ENCODE measurements at places on chromosomes 12 and 14.

- DNase-seq, result no peak
Observed at GRCh38 chr12:54631988-54632728, 2.5 kb downstream of the LACRT start.

DNA sequence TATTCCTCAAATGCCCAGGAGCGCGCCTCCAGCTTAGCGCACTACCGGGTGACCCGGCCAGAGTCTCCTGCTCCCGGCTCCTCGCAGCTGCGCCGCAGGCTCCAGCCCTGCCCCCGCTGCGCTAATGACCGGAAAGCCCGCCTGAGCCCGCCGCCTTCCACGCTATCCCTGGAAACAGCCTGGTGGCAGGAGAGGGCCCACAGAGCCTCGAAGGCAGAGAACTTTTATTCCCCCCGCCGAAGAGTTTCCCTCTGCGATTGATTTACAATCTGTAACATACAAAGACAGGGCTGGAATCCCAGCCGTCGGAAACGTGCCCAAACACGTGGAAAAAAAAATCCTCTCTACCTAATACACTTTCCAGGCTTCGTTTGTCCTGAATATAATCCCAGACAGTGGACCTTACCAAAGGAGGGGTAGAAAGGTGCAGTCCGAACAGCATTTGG, 1.5 kb downstream of the COL2A1 start:
- no peak for DNase-seq

- no peak for DNase-seq
Observed at GRCh38 chr14:39097159-39097558, 5.9 kb downstream of the SEC23A start.

DNA sequence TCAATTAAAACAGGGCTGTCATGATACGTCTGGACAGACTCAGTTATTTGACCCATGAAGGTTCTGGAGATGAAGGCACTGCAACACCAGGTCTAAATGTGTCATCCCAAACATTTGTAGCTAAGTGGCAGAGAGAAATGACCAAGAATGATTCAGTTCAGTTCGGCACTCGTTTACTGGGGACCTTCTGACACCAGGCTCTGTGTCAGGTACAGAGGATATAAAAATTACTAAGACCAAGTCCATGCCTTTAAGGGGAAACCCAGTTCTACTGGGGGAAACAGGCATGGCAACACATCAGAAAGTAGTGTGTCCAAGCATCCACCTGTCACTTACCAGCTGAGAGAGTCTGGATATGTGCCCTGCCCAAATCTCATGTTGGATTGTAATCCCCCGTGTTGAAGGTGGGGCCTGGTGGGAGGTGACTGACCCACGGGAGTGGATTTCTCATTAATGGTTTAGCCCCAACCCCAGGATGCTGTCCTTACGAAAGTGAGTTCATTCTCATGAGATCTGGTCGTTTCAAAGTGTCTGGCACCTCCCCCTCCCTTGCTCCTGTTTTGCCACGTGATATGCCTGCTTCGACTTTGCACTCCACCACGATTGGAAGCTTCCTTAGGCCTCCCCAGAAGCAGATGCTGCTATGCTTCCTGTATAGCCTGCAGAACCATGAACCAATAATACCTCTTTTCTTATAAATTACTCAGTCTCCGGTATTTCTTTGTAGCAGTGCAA, 41.9 kb upstream of the BCL2L14 start:
- no peak for DNase-seq

DNA sequence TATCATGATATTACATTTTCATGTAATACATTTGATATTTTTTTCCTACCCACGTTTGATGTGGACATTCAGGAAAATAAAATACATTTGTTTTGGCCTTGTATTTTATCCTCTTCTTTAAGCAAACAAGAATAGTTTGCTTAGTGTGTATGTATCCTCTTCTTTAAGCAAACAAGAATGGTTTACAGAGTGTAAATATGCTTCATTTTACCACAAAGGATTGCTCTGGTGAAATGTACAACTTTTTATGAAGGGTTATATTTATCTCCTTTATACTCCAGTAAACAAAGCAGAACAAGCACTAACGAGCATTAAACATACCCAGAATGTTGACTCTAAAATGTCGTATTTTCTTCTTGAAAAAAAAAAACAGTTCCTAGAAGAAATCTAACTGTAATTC, 244.7 kb downstream of the KCNH5 start:
- DNase-seq, result no peak

DNA sequence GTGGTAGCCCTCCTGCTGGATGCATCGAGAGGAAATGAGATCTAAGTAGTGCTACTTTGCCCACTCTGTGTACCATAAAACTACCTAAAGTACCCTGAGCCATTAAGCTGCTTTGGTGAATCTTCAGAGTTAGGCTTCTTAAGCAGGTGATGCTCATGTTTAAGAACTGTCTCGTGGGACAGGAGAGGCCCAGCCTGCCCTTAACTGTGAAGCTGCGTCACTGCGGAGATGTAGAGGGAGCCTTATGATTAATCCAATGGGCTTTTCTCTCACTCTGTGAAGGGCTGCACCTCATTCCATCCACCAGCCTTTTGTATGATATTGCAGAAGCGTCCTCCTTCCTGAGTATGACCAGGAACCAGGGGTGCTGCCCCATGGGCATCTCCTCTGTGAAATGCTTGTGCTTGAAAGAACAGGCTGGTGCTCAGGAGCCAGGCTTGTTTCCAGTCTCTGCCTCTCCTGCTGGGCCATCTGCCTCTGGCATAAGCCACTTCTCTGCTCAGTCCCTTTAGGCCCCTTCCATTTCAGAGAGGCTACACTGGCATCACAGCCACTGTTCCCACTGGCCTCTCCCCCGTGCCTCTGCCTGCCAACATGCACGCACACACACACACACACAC, 6.8 kb upstream of the CCDC177 start:
- no peak for DNase-seq

DNA sequence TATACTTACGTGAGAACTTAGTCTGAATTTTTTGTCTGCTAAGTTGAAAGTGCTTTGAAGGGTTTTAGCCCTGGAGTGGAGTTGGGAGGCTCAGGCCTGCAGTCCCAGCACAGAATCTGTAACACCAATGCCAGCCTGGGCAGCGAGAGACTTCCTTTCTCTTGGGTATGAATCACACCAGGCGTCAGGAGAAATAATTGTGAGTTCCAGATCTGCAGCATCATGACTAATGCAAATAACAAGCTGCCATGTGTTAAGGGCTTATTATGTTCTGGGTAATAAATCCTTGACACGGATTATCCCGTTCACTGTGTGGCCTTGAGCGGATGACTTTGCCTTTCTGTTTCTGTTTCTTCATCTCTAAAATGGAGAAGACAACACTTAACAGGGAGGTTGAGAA, 70.6 kb downstream of the B4GALNT3 start:
- DNase-seq, result no peak

GRCh38 chr14:90560558-90560957, 163.7 kb downstream of the CALM1 start:
- DNase-seq, result no peak

DNA sequence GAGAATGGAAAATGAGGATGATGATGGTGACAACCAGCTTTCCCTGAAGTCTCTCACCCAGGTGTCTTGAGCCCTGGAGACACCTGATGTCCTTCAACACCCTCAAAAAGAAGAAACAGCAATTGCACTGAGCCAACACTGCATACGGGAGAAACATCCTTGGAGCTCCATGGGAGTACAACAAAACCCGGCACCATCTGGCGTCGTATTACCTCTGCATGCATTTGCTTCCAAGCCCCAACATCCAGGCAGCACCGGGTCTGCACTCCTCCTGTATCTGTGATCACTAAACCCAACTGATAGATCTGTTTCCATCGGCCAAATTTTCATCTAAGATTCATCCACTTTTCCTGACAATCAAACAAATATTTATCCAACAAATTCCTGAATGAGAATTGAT, 249.9 kb downstream of the DPF3 start:
- no peak for DNase-seq

DNA sequence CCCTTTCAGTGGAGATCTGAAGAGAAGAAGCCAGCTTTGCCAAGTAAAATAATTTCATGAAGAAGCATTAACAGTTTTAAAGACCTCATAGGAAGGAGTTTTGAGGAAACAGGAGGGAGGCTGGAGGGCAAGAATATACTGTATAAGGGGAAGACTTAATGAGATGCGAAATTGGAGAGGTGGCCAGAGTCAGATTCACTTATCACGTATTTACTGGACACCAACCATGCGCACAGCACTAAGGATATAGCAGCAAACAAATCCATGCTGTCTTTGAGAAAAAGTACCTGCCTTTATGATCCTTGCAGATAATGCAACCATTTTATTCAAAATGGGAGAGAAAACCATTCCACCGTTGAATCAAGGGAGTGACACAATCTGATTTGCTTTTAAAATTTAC, 100.3 kb downstream of the ERC1 start:
- no peak for DNase-seq

- no peak for DNase-seq
Observed at GRCh38 chr12:42085594-42085993, 59.1 kb downstream of the GXYLT1 start.

DNA sequence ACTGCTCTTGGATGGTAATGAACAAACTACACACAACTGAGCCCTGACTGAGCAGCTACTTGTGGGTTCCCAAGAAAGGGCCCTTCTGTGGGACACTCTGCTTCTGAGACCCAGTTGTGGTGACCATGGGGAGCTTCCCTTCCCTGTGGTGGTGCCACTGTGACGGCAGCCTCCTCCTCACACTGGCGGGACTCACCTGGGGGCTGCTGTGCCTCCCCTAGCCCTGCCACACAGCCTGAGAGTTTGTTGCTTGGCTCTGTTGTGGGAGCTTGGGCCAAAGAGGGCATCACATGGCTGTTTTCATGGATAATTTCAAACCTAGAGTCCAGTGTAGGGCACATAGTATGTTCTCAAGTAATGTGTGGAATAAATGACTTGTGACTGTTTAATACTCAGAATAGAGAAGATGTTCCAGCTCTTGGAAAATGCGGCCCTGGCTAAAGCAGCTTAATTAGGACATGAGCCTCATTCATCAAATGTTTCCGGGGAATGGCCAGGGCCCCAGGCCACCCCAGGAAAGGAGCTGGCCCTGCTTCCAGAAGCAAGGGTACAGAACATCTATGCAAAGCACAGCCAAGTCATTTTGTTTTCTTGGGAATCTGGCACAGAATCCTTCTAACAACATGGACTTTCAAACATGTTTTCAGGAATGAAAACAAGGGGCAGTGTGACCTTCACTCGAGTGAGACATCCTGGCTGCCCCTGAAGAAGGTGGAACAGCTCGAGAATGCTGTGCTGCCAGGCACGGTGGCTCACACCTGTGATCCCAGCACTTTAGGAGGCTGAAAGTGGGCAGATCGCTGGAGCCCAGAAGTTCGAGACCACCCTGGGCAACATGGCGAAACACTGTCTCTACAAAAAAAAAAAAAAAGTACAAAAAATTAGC, 21.2 kb downstream of the ZFYVE21 start:
- DNase-seq, result no peak

DNA sequence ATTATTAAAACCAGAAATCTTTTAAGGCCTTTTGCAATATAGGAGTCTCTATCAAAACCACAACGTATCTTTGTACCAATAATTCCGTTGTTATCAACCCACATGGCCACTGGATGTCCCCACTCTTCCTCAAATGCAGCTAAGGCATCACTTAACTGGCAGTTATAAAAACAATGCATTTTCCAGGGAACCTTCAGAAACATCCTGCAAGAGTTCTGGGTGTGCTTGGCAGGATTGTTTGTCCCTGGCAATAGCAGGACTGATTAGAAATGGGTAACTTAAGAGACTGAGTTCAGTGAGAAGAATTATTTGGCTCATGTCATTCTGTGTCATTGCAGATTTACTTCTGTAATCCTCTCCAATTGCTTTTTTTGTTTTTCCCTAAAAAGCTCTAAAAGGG, 112.0 kb downstream of the SLC15A5 start:
- no peak for DNase-seq

DNA sequence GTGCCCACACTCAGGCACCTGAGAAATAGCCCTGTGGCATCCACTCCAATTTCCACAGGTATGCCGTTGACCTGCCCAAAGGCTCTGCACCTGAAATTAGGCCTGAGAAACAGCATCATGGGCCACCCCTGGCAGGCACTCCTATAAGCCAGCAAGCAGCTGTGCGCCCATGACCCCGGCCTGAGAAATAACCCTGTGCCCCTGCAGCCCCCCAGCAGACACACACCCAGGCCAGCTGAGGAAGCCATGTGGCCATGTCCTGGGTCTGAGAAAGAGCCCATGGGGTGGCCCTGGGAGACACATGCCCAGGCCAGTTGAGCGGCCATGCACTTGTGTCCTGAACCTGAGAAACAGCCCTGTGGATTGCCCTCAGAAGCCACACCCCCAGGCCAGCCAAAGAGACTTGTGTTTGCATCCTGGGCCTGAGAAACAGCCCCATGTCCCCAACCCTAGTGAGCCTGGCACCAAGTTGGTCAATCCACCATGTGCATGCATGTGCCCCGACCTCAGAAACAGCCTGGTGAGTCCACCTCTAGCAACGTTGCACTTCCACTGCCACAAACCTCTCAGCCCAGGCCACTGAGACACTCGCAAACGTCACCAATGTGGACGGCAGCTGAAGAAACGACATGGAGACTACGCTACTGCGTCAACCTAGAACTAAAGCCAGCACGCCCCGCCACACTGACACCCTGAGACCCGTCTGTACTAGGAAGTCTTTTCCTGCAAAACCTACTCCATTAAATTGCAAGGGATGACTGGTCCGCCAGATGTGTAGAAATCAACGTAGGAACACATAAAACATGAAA, 411.9 kb downstream of the TMEM121 start:
- no peak for DNase-seq

GRCh38 chr12:16603916-16604575, 1.9 kb downstream of the LMO3 start:
- DNase-seq, result no peak

GRCh38 chr14:36716614-36717184, 55.0 kb downstream of the PAX9 start:
- no peak for DNase-seq

DNA sequence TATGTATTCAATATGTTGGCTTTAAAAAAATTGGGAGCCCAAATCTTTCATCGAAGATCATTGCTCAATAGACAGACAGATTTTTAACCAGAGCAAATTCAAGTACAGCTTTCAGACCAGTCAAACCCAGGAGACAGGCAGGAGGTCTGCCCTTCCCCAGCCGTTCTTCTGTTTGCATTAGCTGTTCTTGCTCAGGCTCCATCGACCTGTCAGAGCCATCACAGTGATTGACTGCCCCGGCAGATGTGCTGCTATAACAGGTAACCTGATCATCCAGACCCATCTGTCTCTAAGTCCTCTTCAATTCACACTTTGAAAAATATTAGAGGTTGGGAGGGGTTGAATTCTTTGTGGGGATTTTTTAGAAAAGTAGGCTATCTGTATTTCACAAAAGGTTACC, 453.5 kb downstream of the FOXG1 start:
- no peak for DNase-seq

GRCh38 chr14:71245659-71246361, 338.6 kb downstream of the PCNX1 start:
- DNase-seq, result no peak

- DNase-seq, result no peak
Observed at GRCh38 chr12:54025499-54026405, 2.5 kb upstream of the HOXC6 start.

All from stimulated activated CD8-positive, alpha-beta memory T cell treated with anti-CD3 and anti-CD28 coated beads, Interleukin-7, amount 100 ng/mL, for 24 hours (primary cell).